Activated CD8-positive, alpha-beta memory T cell treated with anti-CD3 and anti-CD28 coated beads for 48 hours (primary cell): ENCODE measurements at places on chromosomes 2 and 18.

DNA sequence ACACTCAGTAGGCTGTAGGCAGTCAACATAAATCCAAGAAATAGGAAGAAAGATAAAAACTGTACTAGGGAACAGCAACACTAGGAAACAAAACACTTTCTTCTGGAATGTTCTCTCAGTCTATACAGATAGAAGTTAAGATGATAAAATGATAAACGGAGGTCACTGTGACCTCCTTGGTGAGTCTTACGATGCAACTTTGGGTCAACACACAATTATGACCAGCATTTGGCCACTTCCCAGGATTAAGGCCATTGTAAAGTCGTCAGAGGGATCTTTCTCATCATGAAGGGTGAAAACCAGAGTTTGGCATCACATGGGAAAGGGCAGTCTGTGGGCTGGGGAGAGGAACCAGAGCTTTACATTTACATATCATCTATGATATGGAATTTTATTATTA lies 33.4 kb downstream of the LAMA3 start:
- no peak for DNase-seq

DNA sequence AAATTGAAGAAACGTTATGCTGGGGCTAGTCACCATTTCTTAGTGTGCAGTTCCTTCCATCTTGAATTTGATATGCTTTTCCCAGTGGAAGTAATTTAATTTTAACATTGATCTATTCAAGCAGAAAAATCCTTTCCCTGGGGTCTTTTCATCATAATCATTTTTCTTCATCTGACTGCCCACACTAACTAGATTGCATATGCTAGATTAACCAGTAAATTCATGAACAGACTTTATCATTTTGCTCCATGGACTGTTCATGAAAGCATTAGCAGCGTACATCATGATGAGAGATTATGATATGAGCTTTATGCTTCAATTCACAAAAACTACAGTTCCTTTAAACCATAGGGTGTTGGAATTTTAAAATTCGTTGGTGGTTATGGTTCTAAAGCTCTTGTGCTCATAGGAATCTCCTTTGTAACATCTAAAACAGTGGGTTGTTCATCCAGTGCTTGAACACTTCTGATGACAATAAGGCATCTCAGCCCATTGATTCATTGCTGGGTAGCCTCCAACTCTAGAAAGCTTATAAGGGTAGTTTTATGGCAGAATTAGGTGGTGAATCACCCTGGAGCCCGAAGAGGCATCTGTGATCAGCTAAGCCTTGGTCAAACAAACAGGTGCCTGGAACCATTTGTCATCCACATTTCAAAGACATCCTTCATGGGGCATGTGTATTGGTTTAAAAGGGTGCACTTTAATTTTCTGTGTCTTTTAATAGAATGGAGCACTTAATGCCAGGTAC lies 77.2 kb upstream of the NDUFV2 start:
- no peak for DNase-seq

GRCh38 chr18:7601936-7602335 lies 34.8 kb downstream of the PTPRM start:
- DNase-seq, result no peak

DNA sequence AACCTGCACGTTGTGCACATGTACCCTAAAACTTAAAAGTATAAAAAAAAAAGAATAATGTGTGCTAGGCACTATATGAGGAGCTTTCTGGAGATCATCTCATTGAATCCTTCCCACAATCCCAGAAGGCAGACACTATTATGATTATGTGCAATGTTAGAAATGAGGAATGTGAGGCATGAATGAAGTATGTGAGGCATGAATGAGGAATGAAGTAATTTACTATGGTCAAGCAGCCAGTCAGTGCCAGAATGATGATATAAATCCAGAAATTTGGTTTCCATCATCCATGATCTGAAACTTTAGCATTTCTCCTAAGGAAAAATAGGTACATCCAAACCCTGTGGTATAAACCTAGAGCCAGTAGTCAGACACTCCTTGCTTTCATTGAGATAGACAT lies 42.0 kb downstream of the CCDC148 start:
- no peak for DNase-seq

- DNase-seq, result no peak
Measured at GRCh38 chr2:28538652-28539051, 42.8 kb downstream of the PLB1 start.

- DNase-seq, result no peak
Measured at GRCh38 chr2:51695531-51695930, 663.6 kb upstream of the NRXN1 start.

DNA sequence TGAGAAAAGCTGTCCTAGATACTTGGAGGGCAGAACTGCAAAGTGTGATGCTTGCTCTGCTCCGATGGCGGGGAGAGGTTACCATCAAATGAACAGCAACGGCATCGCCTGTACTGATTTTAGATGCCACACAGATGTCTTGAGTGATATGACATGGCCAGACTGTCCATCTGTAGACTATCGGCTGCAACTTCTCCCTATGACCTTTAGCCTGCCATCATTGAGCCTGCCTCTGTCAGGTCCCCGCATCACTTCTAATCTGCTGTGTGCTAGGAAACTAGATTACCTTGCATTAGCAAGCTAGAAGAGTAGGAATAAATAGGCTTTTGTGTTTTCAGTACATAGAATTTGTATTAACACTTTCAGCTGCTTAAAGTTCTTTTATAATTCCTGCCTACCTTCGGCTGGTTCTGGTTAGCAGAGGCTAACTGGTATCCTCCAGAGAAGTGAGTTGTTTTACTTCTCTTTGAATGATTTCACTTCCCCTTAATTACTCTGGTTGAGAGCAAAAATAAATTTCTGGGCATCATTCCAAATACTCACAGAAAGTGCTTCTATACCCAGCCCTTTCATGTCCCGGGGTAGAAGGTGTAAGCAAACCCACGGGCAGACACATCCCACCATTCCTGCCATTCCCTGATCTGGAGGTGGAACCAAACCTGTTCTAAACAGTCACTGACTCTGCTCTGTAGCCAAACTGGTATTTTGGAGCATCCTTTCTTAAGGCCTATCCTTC lies 24.0 kb downstream of the GAREM2 start:
- DNase-seq, result no peak

- DNase-seq, result no peak
Measured at GRCh38 chr2:122939796-122940195, 1085.3 kb upstream of the CNTNAP5 start.

DNA sequence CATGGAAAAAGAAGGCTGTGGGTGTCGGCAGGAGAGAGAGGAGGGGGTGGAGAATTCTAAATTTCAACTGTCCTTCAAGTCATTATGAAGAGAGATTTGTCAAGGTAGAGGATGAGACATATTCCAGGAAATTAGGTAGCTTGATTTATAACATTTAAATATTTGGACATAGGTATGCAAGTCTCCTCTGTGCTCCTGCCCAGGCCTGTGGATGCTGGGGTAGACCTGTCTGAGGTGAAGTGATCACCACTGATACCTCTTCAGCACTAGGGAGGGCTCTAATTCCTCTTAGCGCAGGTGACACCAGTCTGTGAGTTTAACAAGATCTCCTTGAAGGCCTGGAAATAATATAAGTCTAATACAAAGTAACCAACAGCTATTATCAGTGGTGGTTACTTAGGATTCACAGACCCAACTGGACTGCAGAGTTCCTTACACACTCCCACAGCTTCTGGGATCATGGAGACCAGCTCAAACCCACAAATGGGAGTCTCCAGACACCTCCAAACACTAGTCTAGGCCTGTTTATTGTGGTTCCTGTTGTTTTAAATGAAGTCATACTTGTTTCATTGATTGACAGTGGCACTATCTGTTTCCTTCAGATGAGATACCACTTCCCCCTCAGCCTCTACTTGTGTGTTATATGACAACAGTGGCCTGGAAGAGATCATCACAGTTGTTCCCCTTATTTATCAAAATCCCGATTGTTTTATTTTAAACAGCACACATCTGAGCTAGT lies 104.1 kb upstream of the ITPRID2 start:
- DNase-seq, result no peak

DNA sequence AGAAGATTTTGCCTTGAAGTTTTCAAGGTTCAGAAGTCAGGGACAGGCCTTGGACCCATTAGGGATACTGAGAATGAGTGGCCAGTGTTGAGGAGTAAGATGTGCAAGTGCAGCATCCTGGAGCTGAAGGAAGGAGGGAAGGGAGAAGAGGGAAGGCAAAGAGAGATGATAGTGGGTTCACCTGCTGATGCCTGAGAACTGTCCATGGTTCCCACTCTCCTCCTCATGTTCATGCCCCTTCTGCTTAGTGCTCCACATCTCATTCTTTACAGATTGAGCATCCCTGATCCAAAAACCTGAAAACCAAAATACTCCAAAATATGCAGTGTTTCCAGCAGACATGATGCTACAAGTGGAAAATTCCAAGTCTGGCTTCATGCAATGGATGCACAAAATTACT lies 137.8 kb downstream of the CCDC102B start:
- DNase-seq, result no peak

DNA sequence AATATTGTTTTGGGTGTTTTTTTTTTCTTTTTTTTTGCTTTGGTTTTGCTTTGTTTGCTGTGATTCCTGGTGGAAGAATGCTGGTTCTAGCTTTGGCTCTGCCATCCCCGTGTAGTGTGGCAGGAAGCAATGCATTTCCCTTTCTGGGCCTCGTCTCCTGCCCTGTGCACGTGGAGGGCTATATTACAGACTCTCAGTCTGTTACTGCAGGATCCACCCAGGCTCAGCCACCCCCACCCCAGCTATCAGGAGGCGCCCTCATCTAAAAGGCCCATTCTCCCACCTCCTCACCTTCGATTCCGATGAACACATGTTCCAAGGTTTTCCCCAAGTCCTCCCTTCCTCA lies 152.3 kb downstream of the TFCP2L1 start:
- DNase-seq, result no peak

- no peak for DNase-seq
Measured at GRCh38 chr2:36489281-36489680, 108.7 kb downstream of the FEZ2 start.

GRCh38 chr2:204060841-204061240 lies 124.3 kb downstream of the ICOS start:
- DNase-seq, result no peak

GRCh38 chr2:63872571-63873328 lies 31.1 kb downstream of the UGP2 start:
- DNase-seq, result no peak

DNA sequence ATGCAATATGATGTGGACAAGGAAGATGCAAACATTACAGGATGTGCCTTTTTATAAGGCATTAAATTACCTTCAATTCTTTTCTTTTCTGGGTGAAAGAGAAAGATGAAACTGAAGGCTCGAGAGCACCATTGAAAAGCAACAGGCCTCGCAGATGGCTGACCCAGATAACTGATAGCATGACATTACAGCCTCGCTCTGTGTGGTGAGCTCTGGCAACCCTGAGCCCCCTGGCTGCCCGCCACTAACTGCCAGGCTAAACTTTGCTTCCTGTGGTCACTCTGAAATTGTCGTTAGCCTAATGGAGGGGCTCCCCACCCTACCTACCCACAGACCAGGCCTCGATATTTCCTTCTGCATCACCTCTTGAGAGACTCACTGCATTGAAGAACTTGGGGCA lies 516.8 kb upstream of the FANCL start:
- DNase-seq, result no peak

DNA sequence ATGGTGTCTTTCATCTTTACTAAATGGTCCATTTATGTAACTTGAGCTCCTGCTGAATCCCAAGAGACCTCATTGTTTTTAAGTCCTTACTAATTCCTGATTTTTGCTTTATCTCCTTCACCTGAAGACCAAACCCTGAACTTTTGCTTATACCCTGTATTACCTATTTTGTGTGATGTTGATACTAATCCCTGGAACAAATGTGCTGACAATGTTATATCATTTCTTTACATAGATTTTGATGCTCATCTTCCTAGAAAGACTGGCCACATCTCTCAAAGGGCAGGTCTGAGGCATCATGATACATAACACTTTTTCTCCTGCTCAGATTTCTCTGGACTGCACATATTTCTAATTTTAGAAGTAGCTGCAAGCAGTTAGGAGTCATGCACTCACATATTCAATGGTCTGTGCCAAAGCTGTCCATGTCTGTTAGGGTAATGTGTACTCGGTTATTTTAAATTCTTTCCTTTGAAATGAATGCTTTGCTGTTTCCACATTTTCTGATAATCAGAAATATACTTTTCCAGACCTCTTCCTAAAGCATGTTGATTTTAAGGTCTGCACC lies 427.9 kb upstream of the HNRNPA3 start:
- no peak for DNase-seq

- DNase-seq, result no peak
Measured at GRCh38 chr2:235698028-235698427, 204.2 kb downstream of the AGAP1 start.

- DNase-seq, result no peak
Measured at GRCh38 chr2:176482107-176482506, 212.9 kb downstream of the MTX2 start.

DNA sequence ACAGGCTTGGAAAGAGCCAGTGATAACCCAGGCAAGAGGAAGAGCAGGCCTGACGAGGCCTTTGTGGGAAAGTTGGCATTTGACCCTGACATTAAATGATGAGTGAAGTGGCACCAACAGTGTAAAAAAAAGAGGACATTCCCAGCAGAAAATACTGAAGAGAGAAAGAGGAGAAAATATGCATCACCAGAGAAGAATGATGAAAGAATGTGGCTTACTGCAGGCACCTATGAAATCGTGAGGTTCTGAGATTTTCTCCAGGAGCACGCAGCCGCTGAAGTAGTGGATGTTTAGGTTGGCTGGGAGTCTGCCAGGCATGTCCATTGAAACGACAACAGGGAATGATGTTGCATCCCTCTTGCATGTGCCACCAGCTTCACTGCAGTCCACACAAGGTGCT lies 13.8 kb downstream of the EHD3 start:
- DNase-seq, result no peak

DNA sequence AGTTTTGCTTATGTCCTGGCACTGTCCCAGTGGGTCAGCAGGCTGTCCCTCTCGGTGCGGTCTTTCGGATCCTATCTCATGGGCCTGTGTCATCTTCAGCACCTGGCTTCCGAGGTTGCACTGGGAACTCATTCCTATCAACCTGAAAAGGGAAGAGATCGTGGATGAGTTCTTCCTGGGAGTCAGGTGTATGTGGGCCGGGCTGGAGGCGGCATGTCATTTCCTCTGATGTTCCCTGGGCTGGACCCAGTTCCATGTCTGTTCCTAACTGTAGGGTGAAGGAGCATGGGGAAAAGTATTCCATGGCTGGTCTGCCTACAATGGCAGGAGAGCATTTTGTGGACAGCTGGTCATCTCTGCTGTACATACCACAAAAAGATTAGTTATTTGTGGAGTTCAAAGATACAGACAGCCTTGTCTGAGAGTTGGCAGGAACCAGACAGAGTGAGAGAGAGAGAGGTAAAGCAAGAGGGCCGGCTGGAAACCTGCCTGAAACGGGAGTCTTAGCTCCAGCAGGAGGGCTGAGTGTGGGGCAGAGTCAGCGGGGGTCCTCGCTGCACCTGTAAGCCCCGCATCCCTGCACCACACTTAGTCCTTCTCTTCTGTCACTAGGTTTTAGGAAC lies 25.2 kb downstream of the FAM228A start:
- DNase-seq, result no peak

GRCh38 chr2:96153291-96153713 lies 8.1 kb upstream of the DUSP2 start:
- no peak for DNase-seq
